ENCODE measurements at places on chromosomes 7 and 10. TPM values are rescaled to one million over a fixed set of nuclear protein-coding genes. Genes with fewer than 3 reads are reported as not detected.

AOC1 gene
- not detected for total RNA-seq

SNX10 gene
- total RNA-seq: not detected

C10orf67 gene
- total RNA-seq: not detected

OPALIN gene
- not detected for total RNA-seq

SLC16A12 gene
- total RNA-seq: 0.12 TPM

FUOM gene
- 24.3 TPM for total RNA-seq

KAZALD1 gene
- 25.4 TPM for total RNA-seq

IDI2 gene
- not detected for total RNA-seq

C7orf33 gene
- not detected for total RNA-seq

PPP1R17 gene
- not detected for total RNA-seq

AKR1D1 gene
- total RNA-seq: not detected

MCMBP gene
- total RNA-seq: 35.8 TPM

POLD2 gene
- 80.7 TPM for total RNA-seq

ST8SIA6 gene
- total RNA-seq: 0.15 TPM

CLEC2L gene
- total RNA-seq: not detected

ELMO1 gene
- 0.15 TPM for total RNA-seq

GOLGA7B gene
- not detected for total RNA-seq

IFIT1B gene
- total RNA-seq: not detected

H2BK1 gene
- not detected for total RNA-seq

SLC26A4 gene
- 0.68 TPM for total RNA-seq

PHKG1 gene
- 7.5 TPM for total RNA-seq

FAM25A gene
- not detected for total RNA-seq

TAS2R41 gene
- not detected for total RNA-seq

CDH23 gene
- 0.08 TPM for total RNA-seq

RADIL gene
- total RNA-seq: 0.38 TPM

LIPN gene
- not detected for total RNA-seq

NFKB2 gene
- 17.1 TPM for total RNA-seq

DMBT1 gene
- total RNA-seq: under 0.01 TPM

WNT8B gene
- total RNA-seq: not detected

NEUROD6 gene
- not detected for total RNA-seq

EPDR1 gene
- 76.3 TPM for total RNA-seq

PRSS37 gene
- not detected for total RNA-seq

FAM25C gene
- not detected for total RNA-seq

PROSER2 gene
- 2.3 TPM for total RNA-seq

ARPC1B gene
- total RNA-seq: 380 TPM

TRPV5 gene
- not detected for total RNA-seq

ARHGEF5 gene
- total RNA-seq: 1.2 TPM

CLEC5A gene
- total RNA-seq: not detected

DRGX gene
- not detected for total RNA-seq

TEX47 gene
- not detected for total RNA-seq

ZNF736 gene
- total RNA-seq: 7.2 TPM

SUN3 gene
- total RNA-seq: not detected

SFTPA2 gene
- not detected for total RNA-seq

CALHM1 gene
- not detected for total RNA-seq

TBX20 gene
- 13.5 TPM for total RNA-seq

NUDCD3 gene
- total RNA-seq: 117 TPM

CAV2 gene
- 86.3 TPM for total RNA-seq

ACTR3C gene
- 0.15 TPM for total RNA-seq

ABCA13 gene
- total RNA-seq: under 0.01 TPM

NRAP gene
- total RNA-seq: under 0.01 TPM

CREB5 gene
- total RNA-seq: 2.5 TPM

HOXA7 gene
- not detected for total RNA-seq

SEMA3E gene
- total RNA-seq: not detected

LHFPL3 gene
- not detected for total RNA-seq
